ENCODE measurements at places on chromosomes 11 and 22.

DNA sequence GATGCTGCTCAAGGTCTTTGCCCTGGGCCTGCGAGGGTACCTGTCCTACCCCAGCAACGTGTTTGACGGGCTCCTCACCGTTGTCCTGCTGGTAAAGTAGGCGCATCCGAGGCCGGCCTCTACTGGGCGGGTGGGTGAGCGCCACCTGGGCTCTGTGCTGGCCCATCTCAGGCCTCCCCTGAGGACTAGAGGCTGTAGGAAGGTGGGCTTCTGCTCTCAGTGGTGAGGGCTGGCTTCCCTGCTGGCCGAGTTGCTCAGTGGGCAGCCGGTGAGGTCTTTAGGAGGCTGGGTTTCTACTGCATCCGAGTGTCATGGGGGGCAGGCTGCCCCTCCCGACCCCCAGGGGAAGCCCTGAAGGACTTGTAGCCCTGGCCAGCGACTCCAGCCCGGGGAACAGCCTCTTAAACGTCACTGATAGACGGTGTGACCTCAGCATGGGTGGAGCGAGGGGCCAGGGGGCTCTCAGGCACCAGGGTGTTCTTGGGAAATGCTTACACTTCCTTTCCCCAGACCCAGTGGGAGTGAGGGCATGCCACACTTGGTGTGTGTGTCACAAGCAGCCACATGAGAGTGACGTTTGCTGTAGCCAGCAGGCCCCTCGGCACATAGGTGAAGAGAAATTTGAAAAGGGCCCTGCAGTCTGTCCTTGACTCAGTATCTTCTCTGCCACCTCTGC lies 30.3 kb downstream of the TPCN2 start:
- no peaks in the 10 kb centered on the region for H3K36me3 ChIP-seq
- H3K27ac ChIP-seq, result no peak overlapping the region

GRCh38 chr22:24433828-24434470 lies 6.5 kb downstream of the ADORA2A start:
- no peaks in the 10 kb centered on the region for H3K27me3 ChIP-seq
- H3K4me3 ChIP-seq, result peak overlapping the region; percentile 7
- no peak for DNase-seq
- peaks cover 87% of the 10 kb centered on the region for H3K4me1 ChIP-seq

DNA sequence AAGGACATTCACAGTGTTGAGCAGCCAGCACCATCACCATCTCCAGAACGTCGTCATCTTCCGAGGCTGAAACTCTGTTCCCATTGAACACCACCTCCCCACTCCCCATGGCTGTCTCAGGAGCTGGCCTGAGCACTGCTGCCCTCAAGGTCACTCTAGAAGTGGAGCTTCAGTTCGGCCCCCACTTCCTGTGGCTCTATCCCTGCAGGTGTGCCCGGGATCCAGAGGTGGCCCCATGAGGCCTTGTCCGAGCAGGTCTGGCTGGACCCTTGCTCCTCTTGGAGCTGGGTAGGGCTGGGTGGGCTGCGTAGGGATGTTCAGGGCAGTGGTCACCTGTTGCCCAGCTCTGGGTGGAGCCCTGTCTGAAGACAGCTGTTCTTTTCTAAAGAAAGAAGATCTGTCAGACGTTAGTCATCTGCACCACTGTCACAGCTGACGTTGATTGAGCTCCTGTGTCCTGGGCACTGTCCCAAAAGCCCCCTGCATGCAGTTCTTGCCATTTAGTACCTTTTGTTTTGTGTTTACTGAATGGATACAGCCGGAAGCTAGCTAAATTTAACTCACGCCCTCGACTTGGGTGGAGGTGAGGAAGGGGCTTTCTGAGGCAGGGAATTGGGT lies 75.5 kb upstream of the CLDN5 start:
- H3K36me3 ChIP-seq, result no peaks in the 10 kb centered on the region
- peak overlapping the region; percentile 75 for H3K27ac ChIP-seq
- DNase-seq, result no peak
- no peak overlapping the region for H3K4me3 ChIP-seq
- no peaks in the 10 kb centered on the region for H3K27me3 ChIP-seq
- peaks cover 65% of the 10 kb centered on the region for H3K4me1 ChIP-seq

GRCh38 chr22:45450921-45451651 lies 37.6 kb downstream of the RIBC2 start:
- H3K27ac ChIP-seq, result no peak overlapping the region
- H3K4me1 ChIP-seq, result no peaks in the 10 kb centered on the region
- H3K4me3 ChIP-seq, result no peak overlapping the region

- H3K36me3 ChIP-seq, result peaks cover 17% of the 10 kb centered on the region
- no peaks in the 10 kb centered on the region for H3K27me3 ChIP-seq
- peaks cover 3% of the 10 kb centered on the region for H3K4me1 ChIP-seq
- H3K27ac ChIP-seq, result no peak overlapping the region
- no peak overlapping the region for H3K4me3 ChIP-seq
Observed at GRCh38 chr22:49880281-49880680, 26.6 kb downstream of the ZBED4 start.

- peaks cover 32% of the 10 kb centered on the region for H3K4me1 ChIP-seq
- H3K4me3 ChIP-seq, result no peak overlapping the region
- H3K36me3 ChIP-seq, result no peaks in the 10 kb centered on the region
Observed at GRCh38 chr11:69636512-69637197, 4.3 kb upstream of the CCND1 start.

- peaks cover 29% of the 10 kb centered on the region for H3K36me3 ChIP-seq
- H3K27me3 ChIP-seq, result no peaks in the 10 kb centered on the region
- no peak for DNase-seq
- H3K4me1 ChIP-seq, result peaks cover 9% of the 10 kb centered on the region
Observed at GRCh38 chr11:61793083-61793828, 545 bp downstream of the FEN1 start.

GRCh38 chr11:118706546-118706825 lies 27.0 kb upstream of the TREH start:
- DNase-seq, result no peak
- H3K4me1 ChIP-seq, result peaks cover 21% of the 10 kb centered on the region
- H3K36me3 ChIP-seq, result no peaks in the 10 kb centered on the region
- no peak overlapping the region for H3K27ac ChIP-seq
- no peaks in the 10 kb centered on the region for H3K27me3 ChIP-seq

DNA sequence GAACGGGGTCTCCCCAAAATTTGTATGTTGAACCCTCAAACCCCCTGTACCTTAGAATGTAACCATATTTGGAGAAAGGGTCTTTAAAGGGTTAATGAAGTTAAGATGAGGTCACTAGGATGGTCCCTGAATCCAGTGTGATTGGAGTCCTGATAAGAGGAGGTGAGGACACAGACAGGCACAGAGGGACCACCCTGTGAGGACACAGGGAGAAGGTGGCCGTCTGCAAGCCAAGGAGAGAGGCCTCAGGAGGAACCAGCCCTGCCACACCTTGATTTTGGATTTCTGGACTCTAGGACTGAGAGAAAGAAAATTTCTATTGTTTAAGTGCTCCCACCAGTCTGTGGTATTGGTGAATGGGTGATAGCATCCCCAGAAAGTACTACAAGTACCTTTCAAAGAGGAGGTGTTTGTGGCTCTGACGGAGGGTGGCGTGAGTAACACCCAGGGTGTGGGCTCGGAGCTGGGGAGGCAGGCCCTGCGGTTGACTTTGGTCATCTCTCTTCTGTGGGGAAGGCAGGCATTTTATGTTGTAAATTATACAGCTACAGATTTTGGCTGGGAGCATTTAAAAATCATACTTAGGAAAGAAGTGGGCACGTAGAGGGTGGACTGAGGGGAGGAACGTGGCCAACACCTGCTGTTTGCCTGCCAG lies 13.8 kb downstream of the MRGPRF start:
- no peak for DNase-seq
- no peaks in the 10 kb centered on the region for H3K27me3 ChIP-seq
- no peaks in the 10 kb centered on the region for H3K4me1 ChIP-seq
- H3K4me3 ChIP-seq, result no peak overlapping the region
- no peaks in the 10 kb centered on the region for H3K36me3 ChIP-seq
- no peak overlapping the region for H3K27ac ChIP-seq

- peaks cover 7% of the 10 kb centered on the region for H3K4me1 ChIP-seq
- H3K27ac ChIP-seq, result no peak overlapping the region
- H3K4me3 ChIP-seq, result peak overlapping the region; percentile 43
- DNase-seq, result no peak
- H3K27me3 ChIP-seq, result peaks cover 3% of the 10 kb centered on the region
Observed at GRCh38 chr11:110711448-110711775, 825 bp downstream of the ARHGAP20 start.

DNA sequence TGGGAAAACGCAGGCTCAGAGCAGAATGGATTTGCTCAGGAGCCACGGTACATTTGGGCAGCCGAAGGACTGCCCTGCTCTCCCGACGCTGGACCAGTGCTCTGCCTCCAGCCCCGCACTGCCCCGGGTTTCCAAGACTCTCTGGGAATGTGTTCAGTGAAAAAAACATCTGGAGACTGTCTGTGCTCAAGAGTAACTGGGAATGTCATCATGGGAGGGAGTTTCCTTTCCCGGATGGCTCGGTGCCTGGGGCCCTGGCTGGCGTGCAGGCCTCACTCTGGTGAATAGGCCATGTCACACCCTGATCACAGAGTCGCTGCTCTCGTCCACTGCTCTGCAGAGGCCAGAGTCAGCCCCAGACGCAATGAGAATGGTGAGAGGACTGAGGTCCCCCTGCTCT lies 9.8 kb upstream of the APOL6 start:
- H3K4me3 ChIP-seq, result no peak overlapping the region
- no peak for DNase-seq
- H3K4me1 ChIP-seq, result no peaks in the 10 kb centered on the region
- H3K27ac ChIP-seq, result no peak overlapping the region

- no peaks in the 10 kb centered on the region for H3K36me3 ChIP-seq
- no peaks in the 10 kb centered on the region for H3K4me1 ChIP-seq
- no peak for DNase-seq
- no peak overlapping the region for H3K4me3 ChIP-seq
- H3K27me3 ChIP-seq, result no peaks in the 10 kb centered on the region
- H3K27ac ChIP-seq, result no peak overlapping the region
Observed at GRCh38 chr11:84930863-84931262, 696.3 kb downstream of the DLG2 start.

DNA sequence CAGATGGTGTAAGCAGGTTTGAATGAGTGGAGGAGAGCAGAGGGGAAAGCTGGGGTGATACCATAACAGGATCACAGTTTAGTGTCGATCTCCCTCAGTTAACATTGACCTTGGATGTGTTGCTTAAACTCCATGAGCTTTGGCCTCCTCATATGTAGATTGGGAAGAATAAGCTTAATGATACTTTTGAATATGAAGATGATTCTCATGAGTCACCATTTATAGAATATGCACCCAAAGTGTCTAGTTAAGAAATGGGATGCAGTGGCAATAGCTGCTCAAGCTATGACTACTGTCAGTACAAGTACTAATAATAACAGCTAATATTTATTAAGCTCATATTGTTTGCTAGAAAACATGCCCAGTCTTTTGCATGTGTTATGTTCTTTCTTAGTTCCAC lies 236.2 kb upstream of the KIRREL3 start:
- no peaks in the 10 kb centered on the region for H3K36me3 ChIP-seq
- DNase-seq, result no peak
- no peak overlapping the region for H3K4me3 ChIP-seq
- no peaks in the 10 kb centered on the region for H3K4me1 ChIP-seq

- no peak overlapping the region for H3K4me3 ChIP-seq
- no peak overlapping the region for H3K27ac ChIP-seq
- DNase-seq, result no peak
- H3K27me3 ChIP-seq, result no peaks in the 10 kb centered on the region
- no peaks in the 10 kb centered on the region for H3K36me3 ChIP-seq
- H3K4me1 ChIP-seq, result no peaks in the 10 kb centered on the region
Observed at GRCh38 chr11:17391493-17392355, 3.3 kb upstream of the KCNJ11 start.

- peaks cover 74% of the 10 kb centered on the region for H3K4me1 ChIP-seq
- peak overlapping the region; percentile 34 for H3K4me3 ChIP-seq
- peaks cover 64% of the 10 kb centered on the region for H3K36me3 ChIP-seq
- H3K27ac ChIP-seq, result peak overlapping the region; percentile 84
Observed at GRCh38 chr22:37310075-37310606, 27.8 kb downstream of the CYTH4 start.

- DNase-seq, result peak; percentile 96
- H3K27me3 ChIP-seq, result no peaks in the 10 kb centered on the region
- peak overlapping the region; percentile 66 for H3K4me3 ChIP-seq
- no peaks in the 10 kb centered on the region for H3K36me3 ChIP-seq
- peak overlapping the region; percentile 100 for H3K27ac ChIP-seq
Observed at GRCh38 chr22:49838771-49839717, 11.4 kb upstream of the BRD1 start.

- H3K36me3 ChIP-seq, result no peaks in the 10 kb centered on the region
- no peaks in the 10 kb centered on the region for H3K4me1 ChIP-seq
- no peaks in the 10 kb centered on the region for H3K27me3 ChIP-seq
- no peak overlapping the region for H3K27ac ChIP-seq
- no peak for DNase-seq
Observed at GRCh38 chr11:87675993-87676392, 499.2 kb downstream of the RAB38 start.

DNA sequence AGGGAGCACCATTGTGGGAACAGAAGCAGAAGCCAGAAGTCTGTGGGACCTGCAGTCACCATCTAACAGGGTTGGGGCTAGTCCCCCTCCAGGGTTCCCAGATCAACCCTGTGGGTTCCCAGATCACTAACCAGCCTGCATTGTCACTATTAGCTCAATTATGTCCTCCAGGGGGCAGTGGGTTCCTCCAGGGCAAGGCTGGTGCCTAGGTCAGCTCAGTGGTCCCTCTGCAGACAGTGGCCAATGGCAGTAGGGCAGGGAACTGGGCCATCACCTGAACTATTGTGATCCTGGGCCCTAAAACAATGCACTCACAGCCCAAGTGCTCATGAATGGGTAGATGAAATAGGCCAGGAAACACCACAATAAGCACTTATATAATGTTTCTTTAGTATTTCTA lies 18.8 kb upstream of the PRSS23 start:
- H3K36me3 ChIP-seq, result no peaks in the 10 kb centered on the region
- no peak for DNase-seq
- no peak overlapping the region for H3K4me3 ChIP-seq

GRCh38 chr11:72716788-72717435 lies 35.3 kb downstream of the ARAP1 start:
- no peak overlapping the region for H3K27ac ChIP-seq
- H3K36me3 ChIP-seq, result peaks cover 55% of the 10 kb centered on the region
- DNase-seq, result no peak
- H3K27me3 ChIP-seq, result no peaks in the 10 kb centered on the region

DNA sequence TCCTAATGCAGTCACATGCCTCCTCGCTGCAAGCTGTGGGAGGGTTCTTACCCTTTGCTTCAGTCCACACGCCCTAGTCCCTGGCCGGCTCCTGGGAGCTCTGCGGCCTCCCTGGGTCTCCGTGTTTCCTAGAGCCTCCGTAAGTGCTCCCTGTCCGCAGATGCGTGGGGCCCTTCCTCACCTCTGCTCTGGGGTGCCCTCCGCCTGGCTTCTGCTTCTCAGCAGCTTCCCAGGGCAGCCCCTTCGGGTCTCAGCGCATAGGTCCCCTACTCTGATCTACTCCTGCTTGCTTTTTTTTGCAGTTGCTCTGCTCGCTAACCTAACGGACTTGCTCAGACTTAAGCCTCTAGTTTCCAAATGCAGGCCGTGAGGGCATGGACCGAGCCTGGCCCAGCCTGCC lies 22.4 kb downstream of the CAPN1 start:
- H3K4me3 ChIP-seq, result no peak overlapping the region
- peaks cover 4% of the 10 kb centered on the region for H3K36me3 ChIP-seq
- no peaks in the 10 kb centered on the region for H3K27me3 ChIP-seq
- no peak for DNase-seq

DNA sequence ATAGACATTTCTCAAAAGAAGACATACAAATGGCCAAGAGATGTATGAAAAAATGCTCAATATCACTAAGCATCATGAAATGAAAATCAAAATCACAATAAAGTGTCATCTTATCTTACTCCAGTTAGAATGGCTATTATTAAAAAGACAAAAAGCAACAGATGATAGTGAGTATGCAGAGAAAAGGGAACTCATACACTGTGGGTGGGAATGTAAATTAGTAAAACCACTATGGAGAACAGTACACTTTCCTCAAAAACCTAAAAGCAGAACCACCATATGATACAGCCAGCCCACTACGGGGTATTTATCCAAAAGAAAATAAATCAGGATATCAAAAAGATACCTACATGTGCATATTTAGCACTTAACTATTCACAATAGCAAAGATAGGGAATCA lies 700.0 kb upstream of the ANO5 start:
- no peaks in the 10 kb centered on the region for H3K36me3 ChIP-seq
- no peaks in the 10 kb centered on the region for H3K27me3 ChIP-seq
- no peak for DNase-seq
- no peak overlapping the region for H3K27ac ChIP-seq

Data from naive thymus-derived CD4-positive, alpha-beta T cell (primary cell).